ENCODE measurements at places on chromosomes 4 and X.

DNA sequence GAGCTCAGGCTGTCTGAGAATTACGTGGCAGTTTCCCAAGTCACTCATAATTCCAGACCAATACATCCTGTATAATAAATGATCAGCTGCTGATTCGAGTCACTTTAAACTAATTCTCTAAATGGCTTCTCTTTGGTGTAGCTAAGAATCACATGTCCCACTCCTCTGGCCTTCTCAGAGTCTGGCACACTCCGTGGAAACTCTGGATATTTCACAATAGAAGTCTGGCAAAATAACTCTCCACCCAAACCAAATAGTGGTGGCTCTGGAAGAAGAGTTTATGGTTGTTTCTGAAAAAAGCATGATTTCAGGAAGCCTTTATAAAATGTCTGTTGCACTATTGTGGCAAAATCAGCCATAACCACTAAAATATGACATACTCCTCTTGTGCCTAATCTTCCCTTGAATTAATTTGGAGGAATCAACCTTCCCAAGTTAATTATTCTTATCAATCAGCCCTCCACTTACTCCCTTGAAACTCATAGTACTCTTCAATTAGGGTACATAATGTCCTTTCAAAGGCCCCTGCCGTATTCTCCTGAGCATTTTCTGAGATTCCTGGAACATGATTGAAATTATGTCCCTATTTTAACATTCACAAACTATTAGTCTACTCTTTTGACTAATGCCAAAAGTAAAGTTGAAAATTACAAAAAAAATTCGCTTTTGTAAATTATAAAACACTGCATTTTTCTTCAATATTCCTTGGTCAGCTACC is 991.6 kb downstream of the FAT4 start:
- DNase-seq, result no peak

DNA sequence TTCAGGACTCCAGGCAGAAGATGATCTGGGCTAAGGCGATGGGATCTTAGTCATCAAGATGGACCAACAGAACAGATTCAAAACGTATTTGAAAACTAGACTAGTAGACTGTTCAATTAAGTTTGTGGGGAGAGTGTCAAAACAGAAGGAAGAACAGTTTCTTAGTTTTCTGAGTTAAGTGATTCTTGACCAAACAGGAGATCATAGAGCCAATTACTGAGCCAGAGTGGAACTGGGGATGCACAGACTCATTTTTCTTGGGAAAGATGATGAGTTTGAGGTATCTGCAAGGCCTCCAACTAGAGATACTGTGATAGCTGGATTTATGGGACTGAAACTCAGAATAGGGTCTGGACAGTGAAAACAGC is 119.5 kb downstream of the REELD1 start:
- no peak for DNase-seq

DNA sequence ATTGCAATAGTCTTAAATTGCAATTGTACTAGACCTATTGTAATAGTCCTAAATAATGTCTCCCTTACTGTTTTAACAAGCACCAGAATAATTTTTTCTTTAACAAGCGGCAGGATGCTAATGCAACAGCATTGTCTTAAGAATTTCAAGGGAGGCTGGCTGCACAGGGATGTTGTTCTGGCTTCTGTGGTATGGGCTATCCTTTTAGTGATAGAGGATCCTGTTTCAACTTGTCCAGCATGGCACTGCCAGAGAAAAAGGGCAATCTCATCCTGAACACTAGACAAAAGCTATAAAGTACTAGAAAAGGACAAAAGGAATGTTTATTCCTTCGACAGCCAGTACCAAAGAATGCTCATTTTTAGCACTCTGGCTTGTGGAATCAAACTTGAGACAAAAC is 405.5 kb upstream of the ACTRT1 start:
- no peak for DNase-seq

GRCh38 chr4:94534401-94535312 is 82.9 kb downstream of the PDLIM5 start:
- no peak for DNase-seq

DNA sequence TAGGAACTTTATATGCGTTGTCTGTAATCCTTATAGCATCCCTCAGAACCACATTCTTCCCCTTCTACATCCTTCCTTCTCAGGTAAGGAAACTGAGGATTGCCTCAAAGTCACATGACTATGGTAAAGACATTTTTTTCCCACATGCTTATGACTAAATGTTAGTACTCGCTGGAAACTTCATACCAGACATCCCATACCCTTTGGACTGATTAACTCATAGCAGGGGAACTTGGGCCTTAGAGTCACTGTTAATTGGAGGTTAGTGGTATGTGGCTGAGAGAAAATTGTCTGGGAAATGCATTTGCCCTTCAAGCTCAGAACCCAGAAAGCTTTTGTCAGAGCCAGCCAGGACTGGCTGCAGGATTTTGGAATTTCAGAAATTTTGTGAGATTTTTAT is 155.0 kb downstream of the RELL1 start:
- DNase-seq, result no peak

DNA sequence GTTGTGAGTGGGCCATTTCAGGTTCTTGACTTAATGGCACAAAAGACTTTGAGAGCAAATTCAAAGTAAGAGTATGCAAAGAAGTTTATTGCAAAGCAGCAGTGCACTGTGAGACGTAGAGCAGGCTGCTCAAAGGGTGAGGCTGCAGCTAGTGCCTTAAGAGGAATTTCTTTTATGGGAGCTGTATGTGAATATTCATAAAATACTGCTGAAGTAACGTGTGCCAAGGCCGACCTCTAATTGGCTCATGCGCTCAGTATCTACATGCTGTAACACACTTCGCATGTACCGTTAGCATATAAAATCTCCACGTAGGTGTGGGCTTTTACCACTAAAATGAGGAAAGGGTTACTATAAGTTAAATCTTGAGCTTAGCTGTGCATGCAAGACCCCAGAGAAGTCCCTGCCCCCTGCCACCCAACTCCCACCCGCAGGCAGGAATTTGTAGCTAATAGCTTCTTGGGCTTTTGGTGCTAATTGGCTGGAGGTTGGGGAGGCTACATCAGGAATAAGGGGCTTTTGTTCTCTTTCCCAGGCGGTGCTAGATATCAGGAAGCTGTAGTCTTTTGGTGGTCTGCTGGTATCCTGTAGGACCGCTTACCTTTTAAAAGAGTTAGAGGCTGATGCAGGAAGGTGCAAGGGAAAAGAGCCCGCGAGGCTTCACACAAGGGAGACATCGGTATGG is 47.6 kb downstream of the FSTL5 start:
- DNase-seq, result no peak

GRCh38 chrX:10199212-10199611 is 42.4 kb downstream of the CLCN4 start:
- DNase-seq, result no peak

DNA sequence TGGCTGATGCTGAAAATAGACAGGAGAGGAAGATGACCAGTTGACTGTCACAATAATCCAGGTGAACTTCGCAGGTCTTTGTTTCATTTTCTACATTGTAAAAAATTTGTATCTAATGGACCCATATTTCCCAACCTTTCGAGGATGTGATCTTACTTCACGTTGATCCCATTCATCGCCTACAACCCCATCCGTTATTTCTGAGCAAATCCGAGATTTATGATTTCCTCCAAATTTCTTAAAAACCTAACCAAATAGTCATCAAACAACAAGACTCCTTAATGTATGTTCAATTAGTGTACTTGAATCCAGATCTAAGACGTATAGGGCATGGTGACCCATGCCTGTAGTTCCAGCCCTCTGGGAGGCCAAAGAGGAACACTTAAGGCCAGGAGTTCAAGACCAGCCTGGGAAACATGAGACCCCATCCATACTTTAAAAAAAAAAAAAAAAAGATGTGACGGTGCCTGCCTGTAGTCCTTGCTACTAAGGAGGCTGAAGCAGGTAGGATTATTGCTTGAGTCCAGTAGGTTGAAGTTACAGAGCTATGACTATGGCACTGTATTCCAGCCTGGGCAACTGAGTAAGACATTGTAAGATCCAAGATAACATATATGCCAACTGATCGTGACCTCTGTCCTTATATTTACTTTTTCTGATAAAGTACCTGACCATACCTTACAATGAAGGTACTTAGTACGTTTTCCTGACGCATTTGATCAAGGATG is 5.7 kb downstream of the RPL9 start:
- DNase-seq, result no peak

DNA sequence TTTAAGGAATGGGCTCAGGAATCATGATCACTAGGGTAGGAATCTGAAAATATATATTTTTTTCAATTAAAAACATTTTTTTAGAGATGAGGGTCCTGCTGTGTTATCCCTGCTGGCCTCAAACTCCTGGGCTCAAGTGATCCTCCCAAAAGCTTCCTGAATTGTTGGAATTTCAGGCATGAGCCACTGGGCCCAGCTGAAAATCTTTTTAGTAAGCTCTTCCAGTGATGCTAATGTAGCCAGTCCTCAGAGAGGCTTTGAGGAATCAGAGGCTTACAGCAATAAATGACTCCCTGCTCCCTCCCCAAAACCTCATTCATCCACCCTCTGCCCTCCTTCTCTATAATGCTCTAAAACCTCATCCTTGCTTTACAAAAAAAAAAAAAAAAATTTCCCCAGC is 129.5 kb downstream of the ZIC3 start:
- DNase-seq, result no peak

DNA sequence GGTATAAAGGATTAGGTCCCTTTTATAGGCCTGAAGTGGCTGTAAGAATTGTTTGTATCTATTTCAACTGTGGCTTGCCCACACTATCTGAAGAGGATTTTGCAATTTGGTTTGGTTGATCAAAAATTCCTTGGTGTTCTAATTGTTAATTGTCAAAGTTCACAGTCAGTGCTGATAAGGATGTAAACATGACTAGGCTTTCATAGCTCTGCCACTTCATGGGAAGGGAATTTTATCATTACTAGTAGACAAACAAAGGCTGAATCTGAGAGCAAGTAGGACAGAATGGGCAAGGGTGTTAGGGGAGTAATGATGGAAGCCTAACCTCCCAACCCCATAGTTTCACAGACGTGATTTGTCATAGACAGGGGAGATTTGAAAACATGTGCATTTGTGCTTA is 1131.7 kb downstream of the SH3BGRL start:
- DNase-seq, result no peak

GRCh38 chr4:93355411-93355810 is 473.1 kb upstream of the ATOH1 start:
- DNase-seq, result no peak

DNA sequence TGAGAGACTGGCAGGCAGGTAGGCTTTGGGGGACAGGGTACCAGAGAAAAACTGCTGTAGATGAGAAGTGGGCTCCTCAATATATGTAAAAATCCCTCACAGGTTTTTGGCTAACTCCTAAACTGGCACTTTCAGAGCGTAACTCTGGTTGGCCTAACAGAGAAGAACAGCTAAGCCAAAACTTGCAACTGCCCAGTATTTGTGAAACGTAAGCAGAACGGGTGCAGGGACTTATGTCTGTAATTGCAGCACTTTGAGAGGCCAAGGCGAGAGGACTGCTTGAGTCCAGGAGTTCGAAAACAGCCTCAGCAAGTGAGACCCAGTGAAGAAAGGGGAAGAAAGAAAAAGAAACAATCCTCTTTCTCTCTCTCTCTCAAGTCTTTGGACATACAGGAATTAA is 25.0 kb downstream of the EIF4E start:
- no peak for DNase-seq

DNA sequence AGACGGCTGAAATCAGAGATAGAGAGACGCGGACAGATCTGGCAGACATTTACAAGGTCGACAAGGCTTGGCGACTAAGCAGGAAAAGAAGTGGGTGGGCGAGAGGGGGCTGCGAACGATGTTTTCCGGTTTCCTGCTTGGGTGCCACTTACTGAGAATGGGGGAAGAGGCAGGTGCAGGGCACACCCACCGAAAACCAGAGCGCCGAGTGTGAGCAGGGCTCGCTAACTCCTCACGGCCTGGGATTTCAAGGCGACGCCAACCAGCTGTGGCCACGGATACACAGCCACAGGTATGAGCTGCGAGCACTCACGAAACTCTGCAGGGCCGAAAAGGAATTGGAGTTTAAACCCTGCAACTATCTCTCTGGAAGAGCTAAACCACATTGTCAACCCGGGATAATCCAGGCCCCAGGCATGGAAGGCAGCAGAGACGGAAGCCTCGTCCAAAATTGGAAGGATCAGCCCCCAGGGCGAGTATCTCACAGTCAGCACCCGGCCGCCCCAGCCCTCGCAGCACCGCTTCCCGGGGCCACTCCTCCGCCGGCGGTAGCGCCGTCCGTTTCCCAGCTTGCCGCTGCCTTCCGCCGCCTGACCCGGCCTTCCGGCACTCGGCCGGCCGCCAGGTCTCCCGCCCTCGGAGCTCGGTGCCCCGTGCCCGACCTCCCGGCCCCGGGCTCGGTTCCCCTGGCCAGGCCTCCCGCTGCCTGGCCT is 778 bp downstream of the CASP3 start:
- no peak for DNase-seq

GRCh38 chrX:9258421-9259104 is 206.3 kb upstream of the TBL1X start:
- DNase-seq, result no peak

GRCh38 chr4:108155373-108155772 is 13.4 kb downstream of the LEF1 start:
- no peak for DNase-seq

- DNase-seq, result no peak
Observed at GRCh38 chr4:170193496-170193895, 103.7 kb upstream of the AADAT start.

DNA sequence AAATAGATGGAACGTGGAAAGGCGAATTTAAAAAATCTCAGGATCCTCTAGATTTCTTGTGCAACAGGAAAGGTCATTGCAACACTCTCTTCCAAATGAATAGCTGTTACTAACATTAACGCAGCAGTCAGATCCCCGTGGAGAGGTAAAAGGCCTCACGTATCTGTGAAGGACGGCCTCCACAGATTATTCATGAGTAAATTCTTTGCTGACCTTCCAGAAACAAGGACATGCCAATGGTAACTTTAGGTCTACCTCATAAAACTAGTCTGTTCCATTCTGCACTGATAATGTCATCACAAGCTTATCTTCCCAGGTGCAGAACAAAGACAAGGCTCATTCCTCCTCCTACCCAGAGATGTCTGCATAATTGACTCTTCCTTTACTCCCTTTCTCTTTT is 16.1 kb upstream of the REPS2 start:
- DNase-seq, result no peak

GRCh38 chr4:173436149-173436579 is 37.2 kb upstream of the SCRG1 start:
- DNase-seq, result peak; percentile 34

- no peak for DNase-seq
Observed at GRCh38 chrX:40091691-40092421, 5.9 kb downstream of the BCOR start.

DNA sequence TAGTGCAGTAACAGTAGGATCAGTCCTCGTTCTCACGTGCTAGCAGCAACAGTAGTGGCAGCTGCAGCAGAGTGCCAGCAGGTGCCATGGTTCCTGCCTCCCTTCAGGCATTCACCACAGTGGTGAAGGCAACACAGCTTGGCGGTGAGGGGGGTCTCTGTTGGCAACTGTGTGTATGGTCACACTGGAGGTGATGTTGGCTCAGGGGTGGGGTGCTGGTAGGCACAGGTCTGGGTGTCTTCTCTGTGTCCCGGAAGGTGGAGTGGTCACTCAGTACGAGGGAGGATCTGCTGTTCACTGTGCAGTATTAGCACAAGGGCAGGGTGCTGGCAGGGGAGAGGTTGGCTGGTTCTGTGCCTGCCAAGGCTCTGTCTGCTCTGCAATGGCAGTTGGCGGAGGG is 671.8 kb downstream of the CCSER1 start:
- no peak for DNase-seq

- no peak for DNase-seq
Observed at GRCh38 chr4:20109391-20109790, 142.3 kb upstream of the SLIT2 start.

All from kidney glomerular epithelial cell (primary cell).